ENCODE measurements at places on chromosomes 2 and 18. TPM values are rescaled to one million over a fixed set of nuclear protein-coding genes. Genes with fewer than 3 reads are reported as not detected.
A peak's percentile ranks its signal among the peaks of the same experiment; 100 is the strongest.

GRCh38 chr2:134284119-134284670 is 30.3 kb downstream of the MGAT5 start:
- H3K4me3 ChIP-seq: no peak overlapping the region
- no peak overlapping the region for H3K27ac ChIP-seq
- no peak for DNase-seq
- H3K27me3 ChIP-seq: no peaks in the 10 kb centered on the region

GRCh38 chr2:148658807-148659722 is 14.5 kb downstream of the EPC2 start:
- DNase-seq: no peak
- no peaks in the 10 kb centered on the region for H3K27me3 ChIP-seq
- no peak overlapping the region for H3K4me3 ChIP-seq
- no peak overlapping the region for H3K27ac ChIP-seq
- H3K4me1 ChIP-seq: peaks cover 11% of the 10 kb centered on the region

DNA sequence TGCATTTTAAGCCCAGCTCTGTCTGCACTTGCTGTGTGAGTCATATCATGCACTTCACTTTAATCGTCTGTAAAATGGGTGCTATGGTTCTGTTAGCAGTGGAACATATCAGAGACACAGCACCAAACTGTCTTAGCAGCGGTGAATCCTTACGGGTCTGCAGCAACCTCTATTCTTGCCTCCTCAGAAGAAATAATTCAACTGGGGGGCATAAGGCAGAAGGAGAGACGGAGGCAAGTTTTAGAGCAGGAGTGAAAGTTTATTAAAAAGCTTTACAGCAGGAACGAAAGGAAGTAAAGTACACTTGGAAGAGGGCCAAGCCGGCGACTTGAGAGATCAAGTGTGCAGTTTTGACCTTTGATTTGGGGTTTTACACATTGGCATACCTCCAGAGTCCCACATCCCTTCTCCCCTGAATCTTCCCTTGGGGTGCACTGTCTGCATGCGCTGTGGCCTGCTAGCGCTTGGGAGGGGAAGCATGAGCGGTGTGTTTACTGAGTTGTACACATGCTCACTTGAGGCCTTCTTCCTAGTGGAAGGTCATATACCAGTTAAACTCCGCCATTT is 109.8 kb downstream of the DDX1 start:
- no peaks in the 10 kb centered on the region for H3K36me3 ChIP-seq
- DNase-seq: peak; percentile 53
- H3K4me1 ChIP-seq: no peaks in the 10 kb centered on the region
- no peaks in the 10 kb centered on the region for H3K27me3 ChIP-seq

DNA sequence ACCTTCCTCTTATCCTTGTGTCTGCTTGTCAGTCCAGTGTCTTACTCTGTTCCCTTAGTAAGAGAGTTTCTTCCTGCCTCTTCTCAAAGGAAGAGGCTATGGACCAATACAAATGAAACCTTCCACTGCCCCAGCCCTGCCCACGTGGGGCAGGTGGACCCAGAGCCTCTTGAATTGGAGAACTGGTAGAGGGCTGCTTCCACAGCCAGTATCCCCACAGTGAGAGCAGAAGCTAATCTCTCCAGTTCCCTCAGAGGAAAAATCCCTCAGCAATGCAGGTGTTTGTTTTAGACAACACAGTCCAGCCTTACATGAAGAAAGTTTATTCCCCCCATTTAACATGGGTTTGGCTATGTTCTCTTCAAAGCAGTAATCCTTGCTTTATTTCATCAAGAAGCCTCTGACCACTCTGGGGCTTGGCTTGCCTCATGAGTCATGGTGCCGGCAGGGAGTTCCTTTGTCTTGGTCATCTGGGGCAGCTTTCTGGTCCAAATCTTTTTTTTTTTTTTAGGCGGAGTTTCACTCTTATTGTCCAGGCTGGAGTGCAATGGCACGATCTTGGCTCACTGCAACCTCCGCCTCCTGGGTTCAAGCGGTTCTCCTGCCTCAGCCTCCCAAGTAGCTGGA is 6.5 kb upstream of the CYBRD1 start:
- H3K27me3 ChIP-seq: no peaks in the 10 kb centered on the region
- no peaks in the 10 kb centered on the region for H3K36me3 ChIP-seq
- H3K27ac ChIP-seq: no peak overlapping the region
- H3K4me3 ChIP-seq: no peak overlapping the region

- H3K4me3 ChIP-seq: no peak overlapping the region
- no peaks in the 10 kb centered on the region for H3K36me3 ChIP-seq
- DNase-seq: no peak
- H3K27me3 ChIP-seq: no peaks in the 10 kb centered on the region
- H3K27ac ChIP-seq: no peak overlapping the region
These were observed 7.2 kb upstream of the ANKRD29 start for GRCh38 chr18:23669804-23670405.

GRCh38 chr2:198499539-198499938 is 695.1 kb downstream of the PLCL1 start:
- H3K4me1 ChIP-seq: no peaks in the 10 kb centered on the region
- H3K27me3 ChIP-seq: no peaks in the 10 kb centered on the region
- DNase-seq: no peak
- H3K36me3 ChIP-seq: no peaks in the 10 kb centered on the region

- H3K36me3 ChIP-seq: no peaks in the 10 kb centered on the region
- DNase-seq: no peak
- H3K4me3 ChIP-seq: no peak overlapping the region
- H3K4me1 ChIP-seq: no peaks in the 10 kb centered on the region
These were observed 49.0 kb upstream of the BCL2L11 start for GRCh38 chr2:111071600-111072171.

DNA sequence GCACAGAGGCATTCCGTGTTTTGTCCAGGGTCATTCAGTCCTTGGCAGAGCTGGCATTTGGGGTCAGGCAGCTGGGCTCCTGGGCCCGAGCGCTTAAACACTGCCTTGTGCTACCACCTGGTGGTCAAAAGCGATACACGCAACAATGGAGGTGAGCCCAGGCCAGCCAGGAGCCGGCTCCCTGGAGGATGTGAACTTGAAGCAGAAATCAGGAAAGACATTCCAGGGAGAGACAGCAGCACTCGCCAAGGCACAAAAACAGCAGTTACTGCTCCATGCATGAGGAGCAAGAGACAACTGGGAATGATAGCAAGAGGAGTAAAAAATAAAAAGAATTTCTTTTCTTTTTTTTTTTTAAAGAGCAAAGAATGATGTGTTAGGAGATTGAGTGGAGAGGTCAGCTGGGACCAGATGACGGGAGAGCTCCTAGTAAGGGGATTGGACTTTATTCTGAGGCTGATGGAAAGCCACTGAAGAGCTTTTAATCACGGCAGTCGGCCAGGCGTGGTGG is 20.7 kb downstream of the SCYGR8 start:
- H3K27ac ChIP-seq: no peak overlapping the region
- H3K36me3 ChIP-seq: no peaks in the 10 kb centered on the region
- peaks cover 4% of the 10 kb centered on the region for H3K4me1 ChIP-seq
- no peaks in the 10 kb centered on the region for H3K27me3 ChIP-seq
- no peak overlapping the region for H3K4me3 ChIP-seq

GRCh38 chr2:98909317-98910211 is 26.5 kb downstream of the CRACDL start:
- no peak for DNase-seq
- no peaks in the 10 kb centered on the region for H3K27me3 ChIP-seq
- no peaks in the 10 kb centered on the region for H3K4me1 ChIP-seq
- no peak overlapping the region for H3K27ac ChIP-seq
- H3K4me3 ChIP-seq: no peak overlapping the region

- no peaks in the 10 kb centered on the region for H3K27me3 ChIP-seq
- no peak overlapping the region for H3K4me3 ChIP-seq
- peaks cover 5% of the 10 kb centered on the region for H3K36me3 ChIP-seq
- H3K4me1 ChIP-seq: no peaks in the 10 kb centered on the region
These were observed 6.2 kb downstream of the NAB1 start for GRCh38 chr2:190655113-190655512.

DNA sequence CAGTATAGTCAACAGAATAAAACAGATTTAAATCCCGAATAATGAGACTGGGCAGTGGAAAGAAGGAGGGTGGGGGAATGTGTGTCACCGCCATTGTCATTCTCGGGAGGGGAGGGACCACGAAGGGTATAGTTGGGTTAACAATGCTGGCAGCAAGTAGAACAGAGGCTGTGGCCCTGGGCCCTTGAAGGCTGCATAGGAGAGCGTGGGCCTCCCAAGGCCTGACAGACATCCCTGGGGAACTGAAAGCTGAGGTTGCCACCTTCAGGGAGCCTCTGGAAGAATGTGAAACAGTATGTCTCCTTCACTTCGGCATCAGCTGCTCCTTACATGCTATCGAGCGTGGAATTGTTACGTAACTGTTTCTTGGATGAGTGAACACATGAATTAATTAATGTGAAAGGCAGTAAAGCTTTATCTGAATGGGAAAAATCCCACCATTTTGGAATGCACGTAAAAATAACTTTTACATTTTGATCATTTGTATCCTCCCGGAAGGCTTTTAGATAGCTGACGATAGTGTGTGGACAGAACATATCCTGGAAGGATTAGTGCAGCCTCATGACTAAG is 92.8 kb upstream of the TTC39C start:
- no peak for DNase-seq
- no peaks in the 10 kb centered on the region for H3K4me1 ChIP-seq
- no peak overlapping the region for H3K4me3 ChIP-seq
- no peak overlapping the region for H3K27ac ChIP-seq
- H3K36me3 ChIP-seq: no peaks in the 10 kb centered on the region

DNA sequence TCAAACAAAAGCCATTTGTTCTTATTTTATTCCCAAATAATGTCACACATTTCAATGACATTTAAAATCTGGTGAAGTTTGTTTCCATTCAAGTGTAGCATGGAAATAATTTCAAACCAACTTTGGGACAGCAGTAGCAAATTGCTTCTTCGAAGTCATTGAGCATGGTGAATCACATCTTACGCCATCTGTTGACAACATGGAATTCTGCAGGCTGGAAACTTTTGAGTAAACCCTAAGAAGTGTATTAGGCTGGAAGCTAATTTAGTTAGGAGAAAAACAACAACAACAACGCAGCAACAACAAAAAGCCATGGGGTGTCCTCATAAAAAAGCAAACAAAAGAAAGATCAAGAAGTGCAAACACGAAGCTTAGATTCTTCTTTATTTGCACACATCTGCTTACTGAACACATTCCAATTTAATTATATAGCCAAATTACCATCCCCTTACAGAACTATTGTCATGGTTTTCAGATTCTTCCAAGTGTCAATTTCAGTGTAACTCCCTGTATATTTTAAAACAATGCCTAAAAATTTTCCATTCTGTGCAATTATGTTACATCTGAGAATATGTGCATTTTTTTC is 659.0 kb upstream of the CDH7 start:
- no peak overlapping the region for H3K4me3 ChIP-seq
- no peak for DNase-seq
- H3K4me1 ChIP-seq: no peaks in the 10 kb centered on the region

DNA sequence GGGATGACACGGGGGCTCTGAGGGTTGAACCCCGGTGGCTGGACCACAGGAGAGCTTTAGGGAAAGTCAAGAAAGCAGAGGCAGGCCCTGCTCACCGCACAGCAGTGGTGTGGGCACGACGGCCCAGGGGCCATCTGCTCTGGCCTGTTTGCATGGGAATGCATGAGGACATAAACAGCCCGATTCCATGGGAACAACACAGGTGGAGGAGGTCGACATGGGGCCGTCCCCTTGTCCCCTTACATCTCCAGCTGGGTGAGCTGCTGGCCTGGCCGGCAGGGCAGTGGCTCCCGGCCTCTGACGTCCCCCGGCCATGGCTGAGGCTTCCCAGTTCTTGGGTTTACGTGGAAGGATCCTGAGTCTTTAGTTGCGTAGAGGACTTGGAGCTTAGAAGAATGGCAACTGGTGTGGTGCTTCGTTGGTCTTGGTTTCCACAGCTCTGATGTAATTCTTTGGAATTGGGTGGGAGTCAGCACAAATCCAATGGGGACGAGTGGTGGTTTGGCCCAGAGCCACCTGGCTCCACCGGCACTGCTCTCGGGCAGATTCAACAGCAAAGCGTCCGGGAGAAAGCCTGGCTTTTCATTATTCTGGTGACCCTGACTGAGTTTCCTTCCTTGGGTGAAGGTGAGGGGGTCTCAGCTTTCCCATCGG is 98.3 kb upstream of the HDAC4 start:
- no peak overlapping the region for H3K4me3 ChIP-seq
- DNase-seq: no peak
- H3K27ac ChIP-seq: no peak overlapping the region
- no peaks in the 10 kb centered on the region for H3K4me1 ChIP-seq
- H3K36me3 ChIP-seq: no peaks in the 10 kb centered on the region

GRCh38 chr2:207511851-207512250 is 17.9 kb upstream of the CREB1 start:
- DNase-seq: no peak
- no peak overlapping the region for H3K27ac ChIP-seq
- no peaks in the 10 kb centered on the region for H3K27me3 ChIP-seq

DNA sequence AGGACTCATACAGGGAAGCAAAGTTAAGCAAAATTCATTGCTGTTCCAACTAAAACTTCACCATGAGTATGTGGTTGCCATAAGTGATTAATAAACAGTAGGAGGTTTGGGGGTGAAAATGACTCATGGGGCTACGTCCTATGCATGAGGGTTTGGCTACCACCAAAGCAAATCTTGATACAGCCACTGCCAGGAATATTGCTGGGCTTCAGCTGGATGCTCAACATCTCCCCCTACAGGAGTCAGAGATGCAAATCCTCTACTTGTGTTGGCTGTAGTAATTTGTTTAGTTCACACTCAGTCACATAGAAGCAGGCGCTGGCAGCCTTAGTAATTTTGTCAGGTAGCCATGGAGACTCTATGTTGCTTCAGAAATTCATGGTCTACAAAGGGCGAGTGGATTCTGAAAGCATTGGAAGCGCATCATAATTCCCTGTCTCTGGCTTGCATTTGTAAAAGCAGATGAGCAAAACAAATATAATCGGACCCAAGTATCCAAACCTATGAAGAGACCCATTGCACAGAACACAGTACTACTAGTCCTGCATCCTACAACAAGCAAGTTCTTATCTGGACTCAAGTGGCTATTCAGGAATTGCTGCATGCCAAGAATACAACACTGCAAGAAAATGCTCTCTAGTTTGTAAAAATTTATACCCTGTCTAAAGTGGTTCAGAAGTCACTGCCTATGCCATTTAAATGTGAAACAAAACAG is 76.0 kb downstream of the CD28 start:
- peak; percentile 67 for DNase-seq
- no peaks in the 10 kb centered on the region for H3K27me3 ChIP-seq
- H3K4me1 ChIP-seq: peaks cover 19% of the 10 kb centered on the region
- no peak overlapping the region for H3K27ac ChIP-seq

- H3K27me3 ChIP-seq: no peaks in the 10 kb centered on the region
- no peaks in the 10 kb centered on the region for H3K36me3 ChIP-seq
- H3K27ac ChIP-seq: no peak overlapping the region
- H3K4me1 ChIP-seq: no peaks in the 10 kb centered on the region
- no peak for DNase-seq
These were observed 77.2 kb upstream of the NFU1 start for GRCh38 chr2:69514406-69514805.

GRCh38 chr18:76885001-76885400 is 62.6 kb downstream of the ZNF236 start:
- H3K27ac ChIP-seq: no peak overlapping the region
- H3K4me1 ChIP-seq: no peaks in the 10 kb centered on the region
- DNase-seq: no peak
- H3K36me3 ChIP-seq: no peaks in the 10 kb centered on the region

The PTPRM gene
- 211 TPM for total RNA-seq

The LYPD6B gene
- not detected for total RNA-seq

The GCG gene
- 5.0 TPM for total RNA-seq

The SPP2 gene
- total RNA-seq: not detected

The UBE2F gene
- total RNA-seq: 21.5 TPM

Data from Peyer's patch (tissue), 4 donors.